OCI-LY7 (cell line): ENCODE measurements at places on chromosomes 6 and 20. TPM values are rescaled to one million over a fixed set of nuclear protein-coding genes. Genes with fewer than 3 reads are reported as not detected.

- DNase-seq: no peak
These were observed 18.8 kb downstream of the EFCAB8 start for GRCh38 chr20:32877507-32877906.

GRCh38 chr6:31769684-31770371 lies 7.3 kb downstream of the VWA7 start:
- peak; percentile 75 for DNase-seq

- no peak for DNase-seq
These were observed 11.1 kb downstream of the LAMA5 start for GRCh38 chr20:62355878-62356588.

GRCh38 chr6:9161731-9162130 lies 726.4 kb upstream of the SLC35B3 start:
- no peak for DNase-seq

DNA sequence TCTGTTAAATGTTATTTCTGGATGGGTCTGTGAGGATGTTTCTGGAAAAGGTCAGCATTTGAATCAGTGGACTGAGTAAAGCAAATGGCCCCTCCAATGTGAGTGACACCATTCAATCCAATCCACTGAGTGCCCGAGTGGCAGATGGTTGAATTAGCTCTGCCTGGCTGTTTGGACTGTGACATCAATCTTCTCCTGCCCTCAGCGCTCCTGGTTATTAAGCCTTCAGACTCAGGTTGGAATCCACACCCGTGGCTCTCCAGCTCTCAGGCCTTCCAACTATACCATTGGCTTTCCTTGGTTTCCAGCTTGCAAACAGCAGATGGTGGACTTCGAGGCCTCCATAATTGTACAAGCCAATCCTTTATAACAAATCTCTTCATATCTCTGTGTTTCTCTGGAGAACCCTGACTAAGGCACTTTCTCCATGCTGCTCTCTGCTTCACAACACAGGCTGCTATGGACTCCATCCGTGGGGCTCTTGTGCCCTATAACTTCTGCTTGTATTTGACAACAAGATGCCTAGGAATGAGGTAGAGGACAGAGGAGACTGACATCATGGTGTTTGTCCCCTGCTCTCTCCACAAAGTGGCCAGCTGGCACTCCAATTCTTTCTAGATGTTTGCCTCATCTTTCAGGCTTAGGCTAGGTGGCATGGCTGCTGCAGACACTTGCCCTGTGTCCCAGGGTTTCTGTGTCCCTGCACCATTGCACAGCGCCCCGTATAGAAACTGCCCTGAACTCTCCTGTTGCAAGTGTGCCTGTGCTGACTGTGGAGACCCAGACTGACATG lies 4.8 kb upstream of the CSTL1 start:
- DNase-seq: no peak

DNA sequence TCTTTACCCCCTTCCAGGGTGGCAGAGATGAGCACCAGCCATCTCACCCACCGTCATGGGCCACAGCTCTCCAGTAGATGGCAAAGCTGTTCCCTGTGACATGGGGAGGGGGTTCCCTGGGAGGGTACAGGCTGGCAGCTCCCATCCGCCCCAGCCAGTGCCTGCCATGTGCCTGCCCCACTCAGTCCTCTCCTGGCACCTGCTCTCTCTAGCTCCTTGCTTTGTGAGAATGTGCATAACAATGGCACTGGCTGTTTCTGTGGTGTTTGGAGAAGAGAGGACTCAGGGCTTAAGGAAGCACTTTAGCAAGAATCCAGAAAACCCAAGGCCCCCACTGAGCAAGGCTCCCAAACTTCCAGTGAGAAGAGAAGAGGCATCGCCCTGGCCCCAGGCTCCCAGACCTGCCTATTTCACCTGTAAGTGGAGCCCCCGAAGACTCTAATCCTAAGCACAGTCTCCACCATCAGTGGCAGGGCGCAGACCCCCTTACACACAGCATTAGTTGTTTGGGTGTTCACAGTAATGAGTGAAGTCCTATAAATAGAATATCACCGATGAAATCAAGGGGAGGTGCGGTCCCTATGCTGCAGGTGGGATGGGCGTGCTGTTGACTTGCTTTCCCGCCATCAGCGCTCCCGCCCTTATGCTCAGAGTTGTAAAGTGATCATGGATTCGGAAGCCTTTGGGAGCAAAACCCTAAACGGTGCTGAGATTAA lies 110.2 kb downstream of the AGPAT4 start:
- DNase-seq: no peak

- no peak for DNase-seq
These were observed 123.9 kb downstream of the MAFB start for GRCh38 chr20:40565001-40565681.

GRCh38 chr20:33211817-33212424 lies 5.2 kb upstream of the BPIFA3 start:
- peak; percentile 51 for DNase-seq

DNA sequence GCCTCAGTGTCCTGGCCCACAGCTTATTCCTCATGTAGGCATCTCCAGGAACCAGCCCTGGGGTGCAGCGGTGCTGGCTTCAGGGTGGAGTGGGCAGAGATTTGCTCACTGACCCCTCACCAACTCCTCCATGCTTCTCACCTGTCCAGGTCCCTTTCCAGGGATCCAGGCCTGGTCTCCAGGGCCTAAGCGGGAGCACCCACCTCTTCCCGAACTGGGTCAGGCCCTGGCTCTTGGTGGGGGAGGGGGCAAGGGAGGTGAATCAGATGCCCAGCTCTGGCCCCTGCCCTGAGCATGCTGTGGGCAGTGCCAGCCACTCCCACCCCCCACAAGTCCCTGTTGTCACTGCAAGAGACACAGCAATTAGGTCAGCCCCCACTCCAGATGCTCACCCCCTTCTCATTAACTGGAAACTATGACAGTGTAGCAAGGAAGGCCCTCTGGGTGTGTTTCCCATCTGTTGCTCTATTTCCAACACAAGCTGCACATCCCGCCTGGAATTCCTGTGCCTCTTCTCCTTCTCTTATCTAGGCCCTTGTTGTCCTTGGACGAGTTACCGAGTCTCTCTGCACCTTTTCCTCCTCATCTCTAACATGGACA lies 37.0 kb downstream of the MDFI start:
- DNase-seq: no peak

The ABHD16B gene
- total RNA-seq: 0.29 TPM in 1 of 2 replicates, not detected in the other

The FAM217A gene
- total RNA-seq: not detected in 2 replicates

The COX4I2 gene
- not detected in 2 replicates for total RNA-seq

The PCK1 gene
- total RNA-seq: 13.0 and 13.4 TPM in 2 replicates

The C6orf132 gene
- total RNA-seq: not detected in 2 replicates

The DNAH8 gene
- not detected in 2 replicates for total RNA-seq
